ENCODE measurements at places on chromosomes 2 and 18. TPM values are rescaled to one million over a fixed set of nuclear protein-coding genes. Genes with fewer than 3 reads are reported as not detected.

Gene GYPC
- 2.8 TPM for total RNA-seq

Gene SIGLEC15
- not detected for total RNA-seq

Gene SNORC
- total RNA-seq = 1.1 TPM

Gene PJVK
- 2.4 TPM for total RNA-seq

Measured in nasal cavity respiratory epithelium epithelial cell of viscerocranial mucosa (primary cell).